MG63 (cell line): ENCODE measurements at places on chromosomes 6 and 20. TPM values are rescaled to one million over a fixed set of nuclear protein-coding genes. Genes with fewer than 3 reads are reported as not detected.

- no peak for DNase-seq
Measured at GRCh38 chr6:108677357-108677756, 116.6 kb downstream of the FOXO3 start.

- no peak for DNase-seq
Measured at GRCh38 chr6:96153775-96154174, 138.0 kb downstream of the FUT9 start.

DNA sequence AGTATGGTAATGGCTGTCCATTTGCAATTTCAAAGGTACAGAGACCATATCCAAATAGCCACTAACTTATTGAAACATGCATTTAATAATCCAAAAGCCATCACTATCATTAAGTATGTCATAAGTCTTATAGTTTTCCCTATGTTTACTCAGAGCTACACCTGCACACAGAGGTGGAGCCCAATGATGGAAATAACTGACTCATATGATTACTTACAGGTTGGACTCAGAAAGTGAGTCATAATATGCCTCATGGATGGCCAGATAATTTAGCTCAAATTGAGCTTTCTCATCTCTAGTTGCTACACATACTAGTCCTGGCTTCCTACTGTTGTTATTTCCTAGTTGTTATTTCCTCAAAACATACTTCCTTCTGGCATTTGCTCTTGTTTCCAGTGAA, 104.4 kb upstream of the KHDRBS2 start:
- DNase-seq, result no peak

GRCh38 chr20:3732327-3733118, at the start of gene HSPA12B:
Gene HSPA12B (plus strand): TSS chr20:3732685. CDS start chr20:3738675, 5,990 bp downstream.
- DNase-seq, result no peak

AVP gene
- not detected in 2 replicates for total RNA-seq

F13A1 gene
- total RNA-seq, result not detected in 2 replicates

SCGN gene
- not detected in 2 replicates for total RNA-seq
